ENCODE measurements at places on chromosomes 1 and 21.

DNA sequence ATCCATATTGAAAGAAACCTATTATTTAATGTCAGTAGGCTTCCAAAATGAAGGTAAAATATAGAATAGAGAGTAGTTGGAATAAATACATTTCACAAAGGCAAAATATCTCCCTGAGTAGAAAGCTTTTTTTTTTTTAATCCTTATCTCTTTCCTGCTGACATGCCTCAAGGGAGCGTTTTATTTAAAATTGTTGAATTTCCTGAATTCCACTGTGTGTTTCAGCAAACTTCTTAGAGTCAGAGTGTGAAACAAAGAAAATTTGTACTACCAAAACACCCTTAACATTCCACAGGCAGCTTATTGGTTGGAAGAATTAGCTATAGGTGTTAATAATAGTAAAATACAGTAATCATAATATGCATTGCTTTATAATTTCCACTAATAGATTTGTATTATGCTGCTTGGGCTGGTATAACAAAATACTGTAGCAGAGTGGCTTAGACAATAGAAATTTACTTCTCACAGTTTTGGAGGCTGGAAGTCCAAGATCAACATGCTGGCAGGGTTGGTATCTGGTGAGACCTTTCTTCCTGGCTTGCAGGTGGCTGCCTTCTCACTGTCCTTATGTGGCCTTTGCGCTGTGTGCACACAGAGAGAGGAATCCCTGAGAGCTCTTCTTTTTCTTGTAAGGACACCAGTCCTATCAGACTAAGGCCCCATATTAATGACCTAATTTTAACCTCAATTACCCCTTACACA, 468.4 kb upstream of the C1orf87 start:
- no peak for DNase-seq

GRCh38 chr1:204548265-204548664, 32.1 kb downstream of the MDM4 start:
- no peak for DNase-seq

DNA sequence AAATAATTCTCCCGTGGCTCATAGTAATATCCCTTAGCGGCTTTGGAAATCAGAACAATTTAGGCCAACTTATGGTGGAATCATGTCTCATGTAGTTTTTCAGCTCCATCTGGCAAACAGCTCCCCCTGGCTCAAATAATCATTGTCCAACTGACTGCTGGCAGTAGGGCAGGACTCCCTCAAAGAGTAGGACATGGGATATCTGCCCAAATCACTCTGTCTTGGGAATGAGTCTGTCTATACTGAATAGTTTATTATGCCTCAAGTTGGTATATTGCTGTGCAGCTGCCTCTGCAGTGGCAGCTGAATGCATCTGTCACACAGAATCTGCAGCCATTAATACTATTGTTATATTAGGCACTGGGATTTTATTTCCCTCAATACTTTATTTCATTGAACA, 255.7 kb downstream of the COL11A1 start:
- DNase-seq: no peak

DNA sequence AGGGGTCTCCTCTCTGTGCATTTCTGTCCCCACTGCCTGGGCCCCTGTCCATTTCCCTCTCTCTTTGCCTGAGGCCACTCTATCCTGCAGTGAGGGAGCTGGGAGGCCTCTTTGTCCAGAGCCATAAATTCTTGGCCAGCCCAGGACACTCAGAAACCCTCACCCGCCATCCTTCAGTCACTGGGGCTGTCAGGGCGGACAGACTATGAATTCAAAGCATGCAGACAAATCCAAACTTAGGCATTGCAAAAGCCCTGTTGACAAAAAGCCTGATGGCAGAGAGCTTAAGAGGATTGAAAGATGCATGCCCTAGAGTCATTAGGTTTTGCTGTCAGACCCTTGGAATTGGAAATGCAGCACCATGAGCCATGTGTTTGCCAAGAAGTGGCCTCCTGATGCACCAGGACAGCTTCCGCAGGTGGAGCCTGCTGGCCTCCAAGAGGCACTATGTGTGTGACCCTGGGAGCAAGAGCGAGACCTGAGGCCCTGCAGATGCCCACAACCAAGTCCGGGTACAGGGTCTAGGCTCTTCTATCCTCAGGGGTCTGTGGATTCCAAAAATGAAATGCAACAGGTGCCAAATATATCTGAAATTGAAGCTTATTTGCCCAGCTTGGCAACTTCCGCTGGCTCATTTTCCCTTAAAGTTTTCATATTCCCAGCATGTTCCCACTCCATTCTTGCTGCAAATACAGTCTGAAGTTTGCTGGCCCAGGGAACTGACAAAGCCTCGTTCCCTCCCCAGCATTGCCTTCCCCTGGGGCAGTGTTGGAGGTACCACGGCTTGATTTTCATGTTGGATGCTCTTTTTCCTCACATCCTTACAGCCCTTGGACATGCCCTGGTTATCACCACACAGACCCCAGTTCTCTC, 177.9 kb downstream of the PGBD5 start:
- DNase-seq: no peak

GRCh38 chr1:23101887-23102286, 66.8 kb downstream of the LUZP1 start:
- DNase-seq: no peak

DNA sequence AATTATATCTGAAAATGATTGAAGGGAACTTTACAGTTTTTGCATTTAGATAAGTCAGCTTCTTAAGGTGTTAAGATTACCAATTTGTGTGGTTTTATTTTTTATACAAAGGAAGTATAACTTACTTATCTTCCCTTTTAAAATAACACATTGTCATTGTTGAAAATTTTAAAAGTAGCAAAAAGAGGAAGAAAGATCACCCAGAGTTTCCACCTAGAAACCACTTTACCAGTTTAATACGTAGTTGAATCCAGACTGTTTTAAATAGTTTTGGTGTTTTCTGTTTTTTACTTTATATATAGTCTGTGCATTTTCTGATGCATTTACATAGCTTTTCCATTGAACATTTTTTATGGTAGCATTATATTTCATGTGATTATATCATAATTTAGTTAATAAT, 6.1 kb downstream of the CCDC18 start:
- DNase-seq: peak; percentile 77

- DNase-seq: no peak
Observed at GRCh38 chr1:200873116-200873670, 412 bp downstream of the GPR25 start.

DNA sequence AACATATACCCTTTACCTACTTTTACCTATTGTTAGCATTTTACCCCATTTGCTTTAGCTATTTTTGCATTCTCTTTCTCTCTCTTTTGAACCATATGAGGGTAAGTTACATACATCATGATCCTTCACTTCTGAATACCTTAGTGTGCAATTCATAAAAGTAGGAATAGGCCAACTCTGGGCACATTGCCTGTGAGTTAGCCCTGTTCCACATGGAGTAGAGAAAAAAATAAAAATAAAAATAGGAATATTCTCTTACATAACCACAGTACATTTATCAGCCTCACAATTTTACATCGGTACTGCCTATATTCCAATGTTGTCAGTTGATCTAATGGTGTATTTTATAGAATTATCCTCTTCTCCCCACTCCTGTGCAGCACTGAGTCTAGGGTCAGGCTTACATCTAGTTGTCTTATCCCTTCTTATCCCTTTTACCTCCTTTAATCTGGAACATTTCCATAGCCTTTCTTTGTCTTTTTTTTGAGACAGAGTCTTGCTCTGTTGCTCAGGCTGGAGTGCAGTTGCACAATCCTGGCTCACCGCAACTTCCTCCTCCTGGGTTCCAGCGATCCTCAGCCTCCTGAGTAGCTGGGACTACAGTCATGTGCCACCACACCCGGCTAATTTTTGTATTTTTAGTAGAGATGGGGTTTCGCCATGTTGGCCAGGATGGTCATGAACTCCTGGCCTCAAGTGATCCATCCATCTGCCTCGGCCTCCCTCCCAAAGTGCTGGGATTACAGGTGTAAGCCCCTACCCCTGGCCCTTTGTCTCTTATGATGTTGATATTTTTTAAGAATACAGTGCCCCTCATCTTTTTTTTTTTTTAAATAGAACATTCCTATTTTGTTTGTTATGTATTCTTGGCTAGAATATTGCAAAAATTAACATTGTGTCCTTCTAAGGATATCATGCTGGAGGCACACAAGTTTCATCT, 11.1 kb upstream of the SLC30A1 start:
- peak; percentile 74 for DNase-seq

DNA sequence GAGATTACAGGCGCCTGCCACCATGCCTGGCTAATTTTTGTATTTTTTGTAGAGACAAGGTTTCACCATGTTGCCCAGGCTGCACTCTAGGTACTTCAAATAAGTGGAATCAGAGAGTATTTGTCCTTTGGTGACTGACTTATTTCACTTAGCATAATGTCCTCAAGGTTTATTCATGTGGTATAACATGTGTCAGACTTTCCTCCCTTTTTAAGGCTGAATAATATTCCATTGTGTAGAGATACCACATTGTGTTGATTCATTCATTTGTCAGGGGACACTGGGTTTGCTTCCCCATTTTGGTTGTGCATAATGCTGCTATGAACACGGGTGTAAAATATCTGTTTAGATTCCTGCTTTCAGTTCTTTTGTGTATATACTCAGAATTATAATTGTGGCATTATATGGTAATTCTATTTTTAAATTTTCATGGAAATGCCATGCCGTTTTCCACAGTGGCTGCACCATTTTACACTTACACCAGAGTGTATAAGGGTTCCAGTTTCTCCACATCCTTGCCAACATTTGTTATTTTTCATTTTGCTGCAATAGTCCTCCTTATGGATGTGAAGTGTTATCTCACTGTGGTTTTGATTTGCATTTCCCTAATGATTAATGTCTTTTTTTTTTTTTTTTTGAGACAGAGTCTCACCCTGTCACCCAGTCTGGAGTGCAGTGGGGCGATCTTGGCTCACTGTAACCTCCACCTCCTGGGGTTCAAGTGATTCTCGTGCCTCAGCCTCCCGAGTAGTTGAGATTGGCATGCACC, 35.1 kb downstream of the IL6R start:
- no peak for DNase-seq

DNA sequence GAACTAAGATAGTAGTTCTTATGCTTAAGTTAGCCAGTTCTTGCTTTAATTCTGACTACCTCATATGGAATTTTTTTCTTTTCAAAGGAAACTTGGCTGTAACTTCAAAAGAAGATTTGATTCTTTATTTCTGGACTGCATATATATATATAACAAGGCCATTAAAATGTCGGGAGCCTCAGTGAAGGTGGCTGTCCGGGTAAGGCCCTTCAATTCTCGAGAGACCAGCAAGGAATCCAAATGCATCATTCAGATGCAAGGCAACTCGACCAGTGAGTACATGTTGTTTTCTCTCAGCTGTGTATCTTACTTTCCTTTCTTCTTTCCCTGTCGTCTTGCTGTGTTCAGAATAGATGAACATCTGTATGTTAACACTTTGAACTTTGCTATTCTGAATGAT, 21.8 kb downstream of the KIF1B start:
- DNase-seq: no peak

GRCh38 chr1:154097873-154098272, 57.0 kb downstream of the NUP210L start:
- no peak for DNase-seq

GRCh38 chr1:114322734-114323133, 169.1 kb upstream of the SYT6 start:
- no peak for DNase-seq

DNA sequence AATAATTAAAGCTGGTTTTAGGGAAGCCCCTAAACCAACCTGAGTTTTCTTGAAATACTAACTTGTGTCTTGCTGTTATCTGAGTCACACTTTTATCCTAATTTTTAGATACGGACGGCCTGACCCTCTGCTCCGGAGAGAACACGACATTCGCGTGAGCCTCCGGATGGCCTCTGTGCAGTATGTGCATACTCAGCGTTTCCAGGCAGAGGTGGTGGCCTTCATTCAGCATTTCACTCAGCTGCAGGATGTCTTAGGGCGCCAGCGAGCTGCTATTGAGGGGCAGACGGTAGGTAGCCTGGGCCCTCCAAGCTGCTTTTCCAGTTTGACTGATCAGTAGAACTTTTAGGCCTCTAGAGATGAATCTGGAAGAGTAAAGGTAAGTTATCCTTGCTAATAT, 63.6 kb downstream of the VPS13D start:
- no peak for DNase-seq

DNA sequence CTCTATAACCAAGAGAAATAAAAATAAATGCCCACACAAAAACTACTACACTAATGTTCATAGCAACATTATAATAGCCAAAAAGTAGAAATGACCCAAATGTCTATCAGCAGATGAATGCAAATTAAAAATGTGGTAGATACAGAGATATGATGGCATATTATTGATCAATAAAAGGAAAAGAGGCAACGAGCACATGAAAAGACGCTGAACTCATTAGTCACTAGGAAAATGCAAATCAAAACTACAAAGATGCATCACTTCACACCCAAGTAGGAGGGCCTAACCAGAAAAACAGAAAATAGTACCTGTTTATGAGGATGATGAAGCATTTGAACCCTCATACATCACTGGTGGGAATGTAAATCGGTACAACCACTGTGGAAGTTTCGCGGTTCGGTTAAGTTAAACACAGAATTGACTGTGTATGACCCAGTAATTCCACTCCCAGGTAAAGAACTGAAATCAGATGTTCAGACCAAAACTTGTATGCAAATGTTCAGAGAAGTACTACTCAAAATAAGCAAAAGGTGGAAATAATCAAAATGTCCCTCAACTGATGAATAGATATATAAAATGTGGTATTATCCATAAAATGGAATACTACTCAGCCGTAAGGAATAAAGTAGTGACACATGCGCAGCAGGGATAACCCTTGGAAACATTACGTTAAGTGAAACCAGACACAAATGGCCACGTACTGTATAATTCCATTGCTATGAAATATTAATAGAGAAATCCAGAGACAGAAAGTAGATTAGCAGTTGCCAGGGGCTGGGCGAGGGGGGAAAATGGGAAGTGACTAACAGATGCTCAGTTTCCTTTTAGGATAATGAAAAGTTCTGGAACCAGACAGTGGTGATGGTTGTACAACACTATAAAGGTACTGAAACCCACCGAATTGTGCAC, 3.1 kb downstream of the USP48 start:
- DNase-seq: no peak

DNA sequence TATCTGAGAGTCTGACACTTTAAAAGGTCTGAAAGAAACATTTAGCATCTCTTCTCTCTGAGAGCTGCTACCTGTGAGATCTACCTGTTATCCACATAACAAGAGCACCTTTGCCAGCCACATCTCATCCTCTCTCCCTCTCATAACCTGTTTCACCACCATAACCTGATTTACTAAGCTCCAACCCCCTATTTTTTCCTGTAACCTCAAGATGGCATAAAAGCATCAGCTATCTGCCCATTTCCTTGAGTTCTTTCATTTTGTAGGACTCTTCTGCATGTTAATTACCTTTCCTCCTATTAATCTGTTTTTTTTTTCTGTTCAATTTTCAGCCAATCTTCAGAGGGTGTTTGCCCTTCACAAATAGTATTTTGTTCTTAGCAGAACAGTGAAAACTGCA, 136.5 kb upstream of the KCNK1 start:
- DNase-seq: no peak
